ENCODE measurements at places on chromosomes 13 and 19. TPM values are rescaled to one million over a fixed set of nuclear protein-coding genes. Genes with fewer than 3 reads are reported as not detected.

GRCh38 chr13:22961835-22962537 lies 218.8 kb upstream of the SGCG start:
- H3K4me1 ChIP-seq: no peaks in the 10 kb centered on the region
- H3K27me3 ChIP-seq: peaks cover 6% of the 10 kb centered on the region
- no peak overlapping the region for H3K4me3 ChIP-seq
- no peaks in the 10 kb centered on the region for H3K36me3 ChIP-seq
- no peak overlapping the region for H3K27ac ChIP-seq

- no peaks in the 10 kb centered on the region for H3K4me1 ChIP-seq
- no peak overlapping the region for H3K27ac ChIP-seq
- H3K36me3 ChIP-seq: no peaks in the 10 kb centered on the region
- peaks cover 10% of the 10 kb centered on the region for H3K27me3 ChIP-seq
These were observed 2.8 kb upstream of the FCGBP start for GRCh38 chr19:39937094-39937720.

DNA sequence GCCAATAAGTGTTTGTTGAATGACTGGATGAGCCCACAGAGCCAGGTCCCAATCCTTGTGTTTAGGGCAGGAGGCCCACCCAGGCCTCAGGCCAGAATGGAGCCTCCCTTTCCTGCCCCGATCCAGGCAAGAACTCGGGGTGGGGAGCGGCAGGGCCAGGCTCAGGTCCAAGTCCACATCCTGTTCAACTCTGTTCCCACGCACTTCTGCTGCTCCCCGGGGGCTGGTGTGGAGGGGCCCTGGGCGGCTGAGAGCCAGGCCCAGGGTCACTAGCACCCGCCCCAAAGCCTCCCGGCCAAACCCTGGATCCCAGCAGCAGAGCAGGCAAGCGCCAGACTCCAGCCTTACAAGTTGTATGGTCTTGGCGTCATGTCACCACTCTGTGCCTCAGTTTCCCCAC lies 8.0 kb downstream of the ANGPTL8 start:
- H3K27ac ChIP-seq: no peak overlapping the region
- H3K36me3 ChIP-seq: peaks cover 53% of the 10 kb centered on the region
- peaks cover 13% of the 10 kb centered on the region for H3K4me1 ChIP-seq
- no peak for DNase-seq
- H3K4me3 ChIP-seq: no peak overlapping the region

GRCh38 chr13:59842507-59842906 lies 321.2 kb downstream of the DIAPH3 start:
- no peak overlapping the region for H3K27ac ChIP-seq
- no peak for DNase-seq
- H3K4me1 ChIP-seq: no peaks in the 10 kb centered on the region
- H3K4me3 ChIP-seq: no peak overlapping the region
- no peaks in the 10 kb centered on the region for H3K27me3 ChIP-seq
- H3K36me3 ChIP-seq: no peaks in the 10 kb centered on the region

Gene AMH
- 1.7 TPM for total RNA-seq

Gene LMTK3
- total RNA-seq: 1.5 TPM

Gene PDX1
- total RNA-seq: not detected

Gene TNNT1
- total RNA-seq: 15.9 TPM

Data from suprapubic skin (tissue), 4 donors.